Activated T-helper 1 cell treated with anti-CD3 and anti-CD28 coated beads, Interleukin-2, amount 50 U/mL, for 16 hours (primary cell): ENCODE measurements at places on chromosomes 1 and 21.

DNA sequence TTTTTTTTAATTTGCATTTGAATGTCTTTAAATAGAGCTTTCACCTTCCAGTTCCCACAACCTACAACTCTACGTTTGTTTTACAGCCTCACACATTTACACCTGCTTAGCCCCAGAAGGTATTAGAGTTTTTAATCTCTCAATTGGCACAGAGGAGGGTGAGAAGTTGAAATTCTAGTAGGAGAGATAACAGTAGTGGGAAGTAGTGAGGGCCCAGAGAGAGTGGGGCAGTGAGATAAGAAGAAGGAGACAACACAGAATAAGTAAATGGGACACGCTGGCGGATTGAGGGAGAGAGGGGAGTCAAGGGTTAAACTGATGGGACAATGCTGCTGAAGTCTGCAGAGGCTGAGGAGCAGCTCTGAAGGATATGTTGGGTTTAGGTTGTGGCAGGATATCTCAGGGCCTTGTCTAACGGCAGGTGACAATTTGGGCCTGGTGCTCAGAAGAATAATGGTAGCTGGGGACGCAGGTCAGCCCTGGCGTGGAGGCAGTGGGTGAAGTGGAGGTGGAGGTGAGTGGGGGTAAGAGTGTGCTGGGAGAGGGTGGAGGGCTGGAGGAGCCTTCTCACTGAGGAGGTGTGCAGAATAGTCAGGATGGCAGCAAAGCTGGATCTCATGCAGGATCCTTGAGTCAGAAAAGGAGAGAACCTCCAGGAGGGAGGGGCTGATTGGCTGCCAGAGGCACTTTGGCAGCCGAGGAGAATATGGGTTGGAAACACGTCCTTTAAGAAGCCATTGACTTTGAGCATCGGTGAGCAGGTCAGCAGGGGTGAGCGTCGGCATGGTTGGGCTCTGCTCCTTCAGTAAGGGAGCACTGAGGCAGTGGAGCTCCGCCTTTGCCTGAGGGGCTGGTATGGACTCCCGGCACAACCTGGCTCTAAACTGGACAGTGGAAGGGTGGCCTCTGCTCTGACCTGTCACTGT, 72.9 kb downstream of the SYT6 start:
- DNase-seq = no peak

GRCh38 chr1:190320952-190321351, 156.7 kb downstream of the BRINP3 start:
- no peak for DNase-seq

- DNase-seq = no peak
Observed at GRCh38 chr1:240998024-240998423, 359.0 kb downstream of the RGS7 start.

DNA sequence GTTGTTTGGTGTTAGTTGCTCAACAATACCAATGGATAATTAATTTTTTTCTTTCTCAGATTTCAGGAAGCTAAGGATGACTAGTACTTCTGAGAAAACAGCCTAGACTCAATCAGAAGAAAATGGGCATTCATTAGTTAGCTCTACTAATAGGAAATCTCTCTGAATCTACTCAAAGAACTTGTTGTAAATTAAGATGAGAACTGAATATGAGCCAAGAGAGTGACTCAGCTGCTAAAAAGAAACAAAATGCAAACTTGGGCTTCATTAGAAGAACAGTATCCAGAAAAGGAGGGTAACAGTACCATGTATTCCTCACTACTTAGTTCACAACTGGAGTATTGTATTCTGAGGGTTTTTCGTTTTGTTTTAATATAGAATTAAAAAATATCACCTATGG, 12.5 kb downstream of the FOXJ3 start:
- DNase-seq = no peak

DNA sequence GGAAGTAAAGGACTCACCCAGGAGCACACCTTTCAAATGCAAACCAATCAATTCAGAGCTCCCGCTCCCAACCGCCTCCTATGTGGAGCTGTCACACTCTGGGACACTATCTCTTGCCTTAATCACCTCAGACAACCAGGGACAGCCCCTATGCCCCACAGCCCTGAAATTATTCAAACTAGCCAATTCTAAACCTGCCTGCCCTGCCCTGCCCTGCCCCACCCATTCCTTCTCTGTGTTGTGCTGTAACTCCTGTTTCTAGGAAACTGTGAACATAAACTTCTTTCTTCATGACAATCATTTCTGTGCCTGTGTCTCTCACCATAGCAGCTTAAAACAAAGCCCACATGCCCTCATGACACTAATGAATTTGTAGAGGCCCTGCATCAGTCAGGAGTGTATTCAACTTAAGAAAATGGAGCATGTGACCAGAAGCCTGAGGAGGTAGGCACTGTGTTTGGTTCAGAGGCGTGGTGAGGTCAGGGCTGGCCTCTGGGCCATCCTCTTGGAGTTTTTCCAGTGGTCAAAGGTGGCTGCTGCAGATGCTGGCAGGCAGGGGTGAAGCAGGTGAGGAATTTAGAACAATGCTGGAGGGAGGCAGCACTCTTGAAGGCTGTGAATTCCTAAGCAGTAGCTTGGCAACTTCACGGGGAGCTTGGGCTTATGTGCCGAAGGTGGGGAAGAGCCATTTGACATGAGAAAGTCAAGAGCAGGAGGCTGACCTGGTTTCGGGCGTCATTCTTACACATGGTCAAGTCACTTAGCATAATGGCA, 74.5 kb downstream of the RHOU start:
- no peak for DNase-seq
